Endothelial cell (in vitro differentiated cells): ENCODE measurements at places on chromosomes 1 and 21.

DNA sequence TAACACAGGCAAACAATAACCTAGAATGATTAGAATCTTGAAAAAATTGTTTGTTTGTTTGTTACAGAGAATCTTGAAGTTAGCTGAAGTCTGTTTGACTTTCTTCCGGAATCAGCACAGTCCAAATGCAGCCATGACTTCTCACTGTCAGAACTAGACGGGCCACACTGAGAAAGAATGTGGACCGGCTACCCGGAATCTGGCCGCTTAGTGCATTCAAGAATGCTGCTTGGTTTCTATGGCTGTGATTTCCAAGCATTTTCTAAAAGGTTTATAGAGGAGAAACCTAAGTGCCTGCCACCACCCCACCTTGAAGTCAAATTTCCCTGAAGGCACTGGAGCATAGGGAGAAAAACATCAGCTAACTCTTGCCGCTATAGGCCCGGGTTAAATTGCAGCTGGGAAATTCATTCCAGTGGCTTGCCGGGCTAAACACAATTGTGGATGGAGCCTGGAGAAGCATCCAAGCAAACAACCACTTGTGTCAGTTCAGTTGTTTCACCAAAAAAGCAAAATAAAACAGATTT lies 231.1 kb downstream of the DISC1 start:
- H3K27ac ChIP-seq = no peak overlapping the region
- H3K36me3 ChIP-seq = no peaks in the 10 kb centered on the region
- no peak overlapping the region for H3K4me3 ChIP-seq

DNA sequence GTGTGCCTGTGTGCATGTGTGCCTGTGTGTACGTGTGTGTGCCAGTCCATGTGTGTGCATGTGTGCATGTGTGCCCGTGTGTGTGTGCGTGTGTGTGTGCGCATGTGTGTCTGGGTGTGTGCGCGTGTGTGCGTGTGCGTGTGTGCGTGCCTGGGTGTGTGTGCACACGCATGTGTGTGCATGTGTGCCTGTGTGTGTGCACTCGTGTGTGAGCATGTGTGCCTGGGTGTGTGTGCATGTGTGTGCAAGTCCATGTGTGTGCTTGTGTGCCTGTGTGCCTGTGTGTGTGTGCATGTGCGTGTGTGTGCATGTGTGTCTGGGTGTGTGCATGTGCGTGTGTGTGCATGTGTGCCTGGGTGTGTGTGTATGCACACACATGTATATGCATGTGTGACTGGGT lies 28.7 kb upstream of the COL6A2 start:
- DNase-seq = no peak
- H3K27ac ChIP-seq = no peak overlapping the region
- peaks cover 12% of the 10 kb centered on the region for H3K27me3 ChIP-seq
- peaks cover 31% of the 10 kb centered on the region for H3K4me1 ChIP-seq

DNA sequence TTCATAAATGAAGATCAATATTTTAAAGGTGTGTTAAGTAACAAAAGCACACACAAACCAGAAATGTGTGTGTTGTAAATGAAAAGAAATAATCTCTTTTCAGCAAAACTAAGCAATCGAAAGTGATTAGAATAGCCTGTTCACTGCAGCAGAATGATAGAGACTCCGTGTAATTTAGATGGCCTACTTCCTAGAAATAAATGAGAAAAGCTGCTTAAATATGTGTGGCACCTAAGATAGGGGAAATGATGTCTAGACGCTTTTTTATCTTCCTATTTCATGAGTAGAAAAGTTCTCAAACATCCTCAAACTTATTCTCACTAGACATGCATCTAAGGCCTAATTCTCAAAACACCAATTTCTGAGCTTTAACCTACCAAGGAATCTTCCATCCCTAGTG lies 124.7 kb upstream of the BRINP3 start:
- H3K4me3 ChIP-seq = no peak overlapping the region
- no peaks in the 10 kb centered on the region for H3K27me3 ChIP-seq
- H3K4me1 ChIP-seq = no peaks in the 10 kb centered on the region
- no peak overlapping the region for H3K27ac ChIP-seq
- no peak for DNase-seq
- no peaks in the 10 kb centered on the region for H3K36me3 ChIP-seq

GRCh38 chr1:53115403-53116306 lies 26.8 kb downstream of the SLC1A7 start:
- no peak overlapping the region for H3K27ac ChIP-seq
- no peaks in the 10 kb centered on the region for H3K36me3 ChIP-seq
- peaks cover 18% of the 10 kb centered on the region for H3K4me1 ChIP-seq
- peaks cover 12% of the 10 kb centered on the region for H3K27me3 ChIP-seq

- DNase-seq = no peak
- no peaks in the 10 kb centered on the region for H3K4me1 ChIP-seq
- H3K4me3 ChIP-seq = no peak overlapping the region
Observed at GRCh38 chr1:202982715-202983430, 15.8 kb upstream of the CYB5R1 start.

DNA sequence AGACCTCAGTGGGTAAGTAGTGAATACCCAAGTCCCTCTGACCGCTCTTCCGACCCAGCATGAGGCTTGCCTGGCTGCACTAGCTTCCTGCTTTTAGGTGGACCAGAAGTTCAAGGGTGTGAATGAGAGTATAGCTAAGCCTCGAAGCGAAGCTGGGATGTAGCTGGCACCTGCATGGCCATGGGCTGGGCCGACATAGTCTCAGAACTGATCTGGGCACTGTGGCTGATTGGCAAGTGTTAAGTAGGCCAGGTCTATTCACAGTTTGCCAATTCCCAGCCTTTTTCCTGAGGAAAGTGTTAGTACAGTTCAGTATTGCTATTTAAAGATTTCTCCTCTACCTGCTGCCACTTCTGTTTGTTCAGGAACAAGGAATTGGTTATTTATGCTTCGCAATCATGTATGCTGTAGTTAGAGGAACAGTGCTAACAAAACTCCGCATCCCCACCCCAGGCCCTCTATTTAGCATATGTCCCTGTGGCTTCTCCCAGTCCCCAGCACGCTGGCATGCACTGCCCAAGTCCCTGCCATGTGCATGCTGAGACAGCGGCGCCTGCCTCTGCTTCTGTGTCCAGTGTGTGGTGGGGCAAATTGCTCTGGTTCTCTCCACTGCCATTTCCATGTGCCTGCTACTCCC lies 16.3 kb downstream of the SPATA46 start:
- H3K36me3 ChIP-seq = peaks cover 33% of the 10 kb centered on the region
- no peak for DNase-seq
- peaks cover 35% of the 10 kb centered on the region for H3K4me1 ChIP-seq
- no peak overlapping the region for H3K4me3 ChIP-seq
- H3K27me3 ChIP-seq = peaks cover 8% of the 10 kb centered on the region

GRCh38 chr1:245197121-245197520 lies 42.3 kb downstream of the KIF26B start:
- H3K4me1 ChIP-seq = peaks cover 20% of the 10 kb centered on the region
- H3K27ac ChIP-seq = no peak overlapping the region
- peaks cover 2% of the 10 kb centered on the region for H3K27me3 ChIP-seq
- H3K4me3 ChIP-seq = no peak overlapping the region

- no peaks in the 10 kb centered on the region for H3K4me1 ChIP-seq
- H3K27me3 ChIP-seq = no peaks in the 10 kb centered on the region
- no peak overlapping the region for H3K4me3 ChIP-seq
- no peaks in the 10 kb centered on the region for H3K36me3 ChIP-seq
Observed at GRCh38 chr1:77476475-77476874, 194.7 kb downstream of the AK5 start.

GRCh38 chr1:86778569-86779239 lies 74.3 kb downstream of the SH3GLB1 start:
- H3K27me3 ChIP-seq = peaks cover 3% of the 10 kb centered on the region
- no peak overlapping the region for H3K27ac ChIP-seq
- DNase-seq = no peak
- H3K36me3 ChIP-seq = no peaks in the 10 kb centered on the region
- H3K4me1 ChIP-seq = peaks cover 17% of the 10 kb centered on the region

DNA sequence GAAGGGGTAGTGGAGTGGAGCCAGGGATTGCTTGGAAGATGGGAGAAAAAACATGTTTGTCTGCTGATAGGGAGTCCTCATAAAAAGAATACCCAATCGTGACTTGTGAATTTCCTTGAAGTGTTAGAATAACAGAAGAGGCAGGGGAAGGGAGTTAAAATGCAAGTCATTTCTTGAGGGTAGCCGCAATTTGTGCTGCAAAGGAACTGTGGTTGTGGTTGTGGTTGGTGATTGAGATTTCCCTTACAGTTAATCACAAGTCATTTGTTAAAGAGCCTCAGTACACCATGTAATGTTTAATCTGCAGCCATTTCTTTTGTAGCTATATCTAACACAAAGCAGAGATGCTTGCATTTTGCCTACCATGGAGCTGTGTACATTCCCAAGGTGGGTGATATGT lies 38.5 kb upstream of the EGLN1 start:
- no peaks in the 10 kb centered on the region for H3K4me1 ChIP-seq
- H3K27me3 ChIP-seq = no peaks in the 10 kb centered on the region
- no peak overlapping the region for H3K27ac ChIP-seq
- no peak for DNase-seq
- no peak overlapping the region for H3K4me3 ChIP-seq
- H3K36me3 ChIP-seq = no peaks in the 10 kb centered on the region

DNA sequence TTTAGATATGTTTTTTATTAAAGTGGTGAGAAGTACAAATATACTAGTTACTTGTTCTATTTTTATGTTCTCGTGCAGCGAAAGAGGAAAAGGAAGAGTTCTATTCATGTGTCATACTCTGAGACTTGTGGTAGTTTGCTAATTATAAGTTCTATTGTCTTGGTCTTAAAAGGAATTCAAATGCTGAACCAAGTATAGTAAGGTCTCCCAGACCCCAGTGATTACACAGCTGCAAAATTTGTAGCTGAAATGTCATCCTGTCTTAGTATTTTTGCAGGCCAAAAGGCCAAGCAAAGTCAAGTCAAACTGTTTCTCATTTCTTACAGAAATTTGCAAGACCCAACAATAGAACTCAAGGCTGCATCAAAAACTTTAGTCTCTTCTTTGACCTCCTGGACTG lies 268.7 kb downstream of the CHRM3 start:
- no peak overlapping the region for H3K4me3 ChIP-seq
- H3K27me3 ChIP-seq = peaks cover 6% of the 10 kb centered on the region
- no peak overlapping the region for H3K27ac ChIP-seq
- no peak for DNase-seq

- no peak overlapping the region for H3K27ac ChIP-seq
- DNase-seq = no peak
- peaks cover 8% of the 10 kb centered on the region for H3K36me3 ChIP-seq
Observed at GRCh38 chr1:51514733-51515132, 4.3 kb downstream of the EPS15 start.

GRCh38 chr1:101112051-101112780 lies 86.6 kb upstream of the DPH5 start:
- peaks cover 14% of the 10 kb centered on the region for H3K4me1 ChIP-seq
- H3K4me3 ChIP-seq = no peak overlapping the region
- no peak for DNase-seq
- no peaks in the 10 kb centered on the region for H3K27me3 ChIP-seq
- H3K27ac ChIP-seq = no peak overlapping the region

DNA sequence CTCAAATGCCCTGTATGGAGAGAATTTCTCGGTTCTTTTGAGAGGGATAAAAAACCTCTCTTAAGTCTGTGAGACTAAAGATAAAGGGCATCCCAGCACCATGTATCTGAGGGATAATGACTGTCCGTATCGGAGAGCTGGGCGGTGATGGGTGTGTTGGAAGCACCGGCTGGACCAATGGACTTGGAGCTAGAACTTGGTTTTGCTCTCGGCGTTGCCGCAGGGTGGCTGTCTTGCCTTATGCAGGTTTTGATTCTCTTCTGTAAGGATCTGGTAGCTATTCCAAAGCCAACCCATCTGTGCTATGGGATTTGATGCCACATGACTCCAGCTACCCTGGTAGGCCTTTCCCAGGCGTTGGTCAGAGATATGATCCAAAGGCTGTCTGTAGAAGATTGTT lies 348.8 kb downstream of the KIF26B start:
- no peaks in the 10 kb centered on the region for H3K36me3 ChIP-seq
- H3K4me3 ChIP-seq = no peak overlapping the region
- peaks cover 7% of the 10 kb centered on the region for H3K4me1 ChIP-seq
- no peak overlapping the region for H3K27ac ChIP-seq
- peaks cover 2% of the 10 kb centered on the region for H3K27me3 ChIP-seq

DNA sequence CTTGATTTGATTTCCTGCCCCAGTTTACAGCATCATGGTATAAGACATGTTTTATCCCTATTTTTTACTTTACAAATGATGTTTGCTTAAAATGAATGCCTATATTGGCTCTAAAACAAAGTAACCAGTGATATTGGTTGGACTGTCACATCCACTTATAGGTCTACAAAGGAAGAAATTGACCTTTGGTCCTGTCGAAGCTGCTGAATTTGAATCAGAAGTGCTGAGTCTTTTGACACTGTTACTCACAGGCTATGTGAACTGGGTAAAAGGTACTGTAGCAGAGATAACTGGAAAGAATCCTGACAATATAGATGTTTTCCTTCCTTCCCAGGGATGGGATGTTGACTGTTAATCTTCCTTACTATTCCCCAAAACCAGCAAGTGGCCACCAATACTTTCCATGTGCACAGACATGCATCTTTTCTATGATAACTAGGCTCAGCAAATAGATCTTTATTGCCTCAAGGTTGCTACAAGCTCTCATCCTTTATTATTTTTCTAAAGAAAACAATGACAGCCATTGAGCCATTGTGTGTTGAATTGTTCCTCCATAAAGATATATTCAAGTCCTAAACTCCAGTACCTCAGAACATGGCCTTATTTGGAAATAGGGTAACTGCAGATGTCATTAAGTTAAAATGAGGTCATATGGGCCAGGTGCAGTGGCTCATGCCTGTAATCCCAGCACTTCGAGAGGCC lies 175.9 kb upstream of the NR5A2 start:
- no peak overlapping the region for H3K27ac ChIP-seq
- H3K4me1 ChIP-seq = peaks cover 22% of the 10 kb centered on the region

- H3K36me3 ChIP-seq = no peaks in the 10 kb centered on the region
- H3K27ac ChIP-seq = no peak overlapping the region
- H3K27me3 ChIP-seq = no peaks in the 10 kb centered on the region
- no peak overlapping the region for H3K4me3 ChIP-seq
Observed at GRCh38 chr1:10507111-10507879, 32.5 kb downstream of the PEX14 start.

DNA sequence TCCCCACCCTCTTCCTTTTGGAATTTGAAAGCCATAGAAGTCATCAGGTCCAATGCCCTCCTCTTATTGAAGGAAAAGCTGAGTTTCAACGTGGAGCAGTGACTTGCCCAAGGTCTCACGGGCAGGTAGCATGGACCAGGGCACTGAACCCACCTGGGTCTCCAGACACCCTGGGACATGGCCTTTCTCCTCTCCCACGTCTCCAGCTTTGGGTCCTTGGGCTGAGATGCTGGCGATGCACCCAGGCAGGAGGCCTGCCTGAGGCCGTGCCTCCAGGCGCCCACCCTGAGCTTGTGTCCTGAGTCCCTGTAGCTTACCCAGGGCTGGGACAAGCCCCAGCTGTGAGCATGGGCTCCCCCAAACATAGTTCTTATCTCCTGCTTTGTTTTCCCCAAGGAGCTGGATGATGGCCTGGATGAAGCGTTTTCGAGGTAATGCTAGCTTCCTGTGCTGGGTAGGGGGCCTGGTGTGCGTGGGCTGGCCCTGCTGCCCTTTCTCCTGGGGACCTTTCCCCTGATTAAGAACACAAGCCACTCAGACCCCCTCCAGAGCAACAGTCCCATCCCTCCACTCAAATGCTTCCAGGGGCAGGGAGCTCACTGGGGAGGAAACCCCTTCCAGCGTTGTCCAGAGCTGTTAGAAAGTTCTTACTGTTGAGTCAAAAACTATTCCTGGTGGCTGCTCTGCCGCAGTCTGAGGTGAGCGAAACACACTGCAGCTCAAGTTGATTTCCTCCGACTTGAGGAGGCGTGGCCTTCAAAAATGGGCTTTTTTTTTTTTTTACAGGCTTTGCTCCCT lies 21.6 kb downstream of the LDLRAP1 start:
- peaks cover 12% of the 10 kb centered on the region for H3K36me3 ChIP-seq
- no peak overlapping the region for H3K27ac ChIP-seq
- peaks cover 17% of the 10 kb centered on the region for H3K27me3 ChIP-seq

GRCh38 chr1:58786184-58786926 lies 2.5 kb upstream of the JUN start:
- H3K4me1 ChIP-seq = peaks cover 23% of the 10 kb centered on the region
- H3K36me3 ChIP-seq = peaks cover 23% of the 10 kb centered on the region
- peaks cover 17% of the 10 kb centered on the region for H3K27me3 ChIP-seq
